HCT116 (cell line): ENCODE measurements at places on chromosomes 13 and 19.

- no peaks in the 10 kb centered on the region for H3K27me3 ChIP-seq
- no peak for DNase-seq
- no peaks in the 10 kb centered on the region for H3K36me3 ChIP-seq
- H3K27ac ChIP-seq, result no peak overlapping the region
- H3K4me1 ChIP-seq, result no peaks in the 10 kb centered on the region
These were observed 115.6 kb upstream of the NBEA start for GRCh38 chr13:34826432-34826831.

- DNase-seq, result no peak
- H3K4me3 ChIP-seq, result no peak overlapping the region
- no peaks in the 10 kb centered on the region for H3K27me3 ChIP-seq
- H3K36me3 ChIP-seq, result no peaks in the 10 kb centered on the region
These were observed 144.9 kb downstream of the URI1 start for GRCh38 chr19:30086916-30087315.

- peaks cover 56% of the 10 kb centered on the region for H3K27me3 ChIP-seq
- no peak overlapping the region for H3K4me3 ChIP-seq
- no peak for DNase-seq
- no peak overlapping the region for H3K27ac ChIP-seq
These were observed 17.7 kb upstream of the WASF3 start for GRCh38 chr13:26539738-26540292.

GRCh38 chr13:84946192-84946591 is 853.0 kb downstream of the SLITRK6 start:
- H3K4me1 ChIP-seq, result no peaks in the 10 kb centered on the region
- H3K36me3 ChIP-seq, result no peaks in the 10 kb centered on the region
- no peak overlapping the region for H3K27ac ChIP-seq
- H3K4me3 ChIP-seq, result no peak overlapping the region
- no peaks in the 10 kb centered on the region for H3K27me3 ChIP-seq

DNA sequence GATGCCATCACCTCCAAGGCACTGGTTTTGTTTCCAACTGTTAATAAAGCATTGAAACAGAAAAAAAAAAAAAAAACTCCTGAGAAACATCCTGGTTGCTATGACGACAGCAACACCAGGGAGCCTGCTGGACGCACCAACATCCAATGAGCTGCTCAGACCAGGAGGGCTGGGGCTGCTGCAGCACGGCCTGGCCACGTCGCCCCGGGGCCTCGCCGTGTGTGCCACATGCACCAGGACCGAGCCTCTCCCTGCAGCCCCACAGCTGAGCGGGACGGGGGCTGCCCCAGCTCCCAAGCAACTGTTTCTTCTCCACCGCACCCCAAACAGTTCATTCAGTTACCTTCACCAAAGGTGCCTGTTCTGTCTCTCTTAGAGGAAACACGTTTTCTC is 54.5 kb downstream of the RASA3 start:
- H3K4me3 ChIP-seq, result no peak overlapping the region
- H3K4me1 ChIP-seq, result peaks cover 18% of the 10 kb centered on the region; the same call in 1 of the 2 replicates
- no peak for DNase-seq
- no peaks in the 10 kb centered on the region for H3K27me3 ChIP-seq

- no peaks in the 10 kb centered on the region for H3K4me1 ChIP-seq
- H3K27me3 ChIP-seq, result no peaks in the 10 kb centered on the region
- H3K36me3 ChIP-seq, result no peaks in the 10 kb centered on the region
- DNase-seq, result no peak
- H3K27ac ChIP-seq, result no peak overlapping the region
These were observed 93.4 kb downstream of the UQCRFS1 start for GRCh38 chr19:29119590-29119989.

GRCh38 chr19:41570639-41571112 is 5.3 kb upstream of the CEACAM21 start:
- DNase-seq, result peak; percentile 59
- H3K27ac ChIP-seq, result no peak overlapping the region
- H3K4me3 ChIP-seq, result no peak overlapping the region
- H3K4me1 ChIP-seq, result peaks cover 3% of the 10 kb centered on the region; the same call in 1 of the 2 replicates
- no peaks in the 10 kb centered on the region for H3K36me3 ChIP-seq

DNA sequence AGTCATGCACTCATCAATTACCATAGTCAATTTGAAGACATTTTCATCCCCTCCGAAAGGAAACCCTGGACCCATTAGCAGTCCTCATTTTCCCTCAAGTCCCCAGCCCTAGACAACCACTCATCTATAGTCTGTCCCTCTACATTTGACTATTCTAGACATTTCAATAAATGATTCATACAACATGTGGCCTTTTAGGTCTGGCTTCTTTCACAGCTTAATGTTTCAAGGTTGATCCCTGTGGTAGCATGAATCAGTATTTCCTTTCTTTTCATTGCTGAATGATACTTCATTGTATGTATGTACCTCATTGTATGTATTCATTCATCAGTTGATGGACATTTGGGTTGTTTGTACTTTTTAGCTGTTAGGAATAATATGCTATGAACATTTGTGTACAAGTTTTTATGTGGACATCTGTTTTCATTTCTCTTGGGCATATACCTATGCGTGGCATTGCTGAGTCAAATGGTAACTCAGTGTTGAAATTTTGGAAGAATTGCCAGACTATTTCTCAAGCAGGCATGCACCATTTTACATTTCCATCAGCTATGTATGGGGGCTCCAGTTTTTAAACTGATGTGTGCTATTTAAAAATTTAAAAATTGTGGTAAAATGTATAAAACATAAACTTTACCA is 18.4 kb downstream of the SPATA13 start:
- H3K4me1 ChIP-seq, result no peaks in the 10 kb centered on the region
- no peaks in the 10 kb centered on the region for H3K36me3 ChIP-seq
- DNase-seq, result no peak
- no peaks in the 10 kb centered on the region for H3K27me3 ChIP-seq
- no peak overlapping the region for H3K4me3 ChIP-seq

GRCh38 chr19:5787409-5788182 is 3.0 kb upstream of the PRR22 start:
- peaks cover 13% of the 10 kb centered on the region for H3K4me1 ChIP-seq
- no peaks in the 10 kb centered on the region for H3K27me3 ChIP-seq
- H3K27ac ChIP-seq, result no peak overlapping the region
- H3K36me3 ChIP-seq, result peaks cover 37% of the 10 kb centered on the region
- no peak overlapping the region for H3K4me3 ChIP-seq

DNA sequence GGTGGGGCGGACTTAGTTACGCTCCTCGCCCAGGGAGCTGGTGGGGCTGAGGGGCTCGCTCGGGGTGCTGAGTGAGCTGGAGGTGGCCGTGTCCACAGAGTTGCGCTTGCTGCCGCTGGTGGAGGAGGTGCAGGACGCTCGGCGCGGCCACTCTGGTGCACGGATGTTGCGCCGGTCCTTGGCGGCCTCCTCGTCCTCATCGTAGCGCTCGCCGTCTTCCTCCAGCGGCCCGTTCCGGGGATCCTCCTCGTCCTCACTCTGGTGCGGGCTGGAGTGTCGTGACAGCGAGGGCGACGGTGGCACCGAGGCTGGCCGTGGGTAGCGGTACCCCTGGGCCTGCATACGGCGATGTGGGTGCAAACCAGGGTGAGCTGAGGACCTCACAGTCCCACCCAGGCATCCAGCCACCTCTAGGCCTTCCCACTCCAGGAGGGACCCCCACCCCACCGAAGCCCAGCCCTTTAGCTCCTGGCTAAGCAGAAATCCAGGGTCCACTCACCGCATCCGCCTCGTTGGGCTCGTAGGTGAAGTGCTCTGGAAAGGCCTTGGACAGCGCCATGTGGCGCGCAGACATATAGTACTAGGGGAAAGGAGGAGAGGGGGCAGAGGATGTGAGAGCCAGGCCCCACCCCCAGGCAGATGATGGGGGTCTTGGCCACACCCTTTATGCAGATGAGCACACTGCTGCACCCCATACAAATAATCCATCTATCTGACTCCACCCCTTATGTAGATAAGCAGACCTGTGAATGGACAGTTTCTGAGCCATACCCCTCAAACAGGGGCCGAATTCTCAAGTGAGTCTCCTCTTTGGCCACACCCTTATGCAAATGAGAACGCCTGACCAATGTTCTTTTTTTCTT is 4.4 kb downstream of the FTL start:
- H3K4me3 ChIP-seq, result no peak overlapping the region
- peaks cover 36% of the 10 kb centered on the region for H3K36me3 ChIP-seq
- H3K27me3 ChIP-seq, result no peaks in the 10 kb centered on the region
- no peak for DNase-seq
- no peak overlapping the region for H3K27ac ChIP-seq

- no peaks in the 10 kb centered on the region for H3K36me3 ChIP-seq
- no peak overlapping the region for H3K27ac ChIP-seq
- H3K4me1 ChIP-seq, result no peaks in the 10 kb centered on the region
- no peaks in the 10 kb centered on the region for H3K27me3 ChIP-seq
- H3K4me3 ChIP-seq, result no peak overlapping the region
These were observed 242.9 kb upstream of the DACH1 start for GRCh38 chr13:72109863-72110262.

- no peak for DNase-seq
- H3K4me1 ChIP-seq, result no peaks in the 10 kb centered on the region
- no peak overlapping the region for H3K27ac ChIP-seq
- no peaks in the 10 kb centered on the region for H3K27me3 ChIP-seq
These were observed 45.1 kb downstream of the OLFM4 start for GRCh38 chr13:53073711-53074110.

DNA sequence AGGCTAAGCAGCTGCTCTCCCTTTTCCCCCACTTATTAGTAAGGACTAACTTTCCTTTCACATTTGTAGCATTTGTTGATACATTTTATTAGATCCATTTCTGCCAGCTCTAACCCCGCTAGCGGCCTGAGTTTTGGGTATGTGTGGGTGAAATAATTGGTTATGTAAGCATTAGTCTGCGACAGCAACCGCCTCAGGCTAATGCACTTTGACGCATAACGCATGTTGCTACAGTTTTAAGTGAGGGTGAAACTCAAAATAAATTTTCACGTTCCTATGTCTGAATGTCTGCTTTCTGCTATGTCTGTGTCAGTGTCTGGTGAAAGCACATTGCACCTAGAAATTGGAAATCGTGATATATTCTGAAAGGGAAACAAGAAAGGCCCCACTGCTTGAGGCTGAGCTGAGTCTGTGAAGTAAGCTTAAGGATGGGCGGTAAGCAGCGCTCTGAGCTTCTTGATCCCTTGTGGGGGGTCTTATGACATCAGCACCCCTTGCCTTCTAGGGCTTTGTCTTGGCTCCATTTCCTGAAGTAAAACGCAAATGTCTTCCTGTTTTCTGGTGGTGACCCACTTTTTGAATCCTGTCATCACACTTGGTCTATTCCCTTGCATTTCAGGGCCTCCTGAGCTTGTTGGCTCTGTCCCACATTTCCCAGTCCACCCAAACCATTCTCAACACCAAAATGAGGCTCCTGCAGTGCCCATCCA is 648.3 kb upstream of the ARGLU1 start:
- no peaks in the 10 kb centered on the region for H3K4me1 ChIP-seq
- H3K4me3 ChIP-seq, result no peak overlapping the region
- H3K27me3 ChIP-seq, result no peaks in the 10 kb centered on the region
- no peak for DNase-seq

- H3K36me3 ChIP-seq, result no peaks in the 10 kb centered on the region
- H3K4me3 ChIP-seq, result no peak overlapping the region
- no peak overlapping the region for H3K27ac ChIP-seq
- no peak for DNase-seq
These were observed 503.4 kb downstream of the TBC1D4 start for GRCh38 chr13:74978591-74978990.

DNA sequence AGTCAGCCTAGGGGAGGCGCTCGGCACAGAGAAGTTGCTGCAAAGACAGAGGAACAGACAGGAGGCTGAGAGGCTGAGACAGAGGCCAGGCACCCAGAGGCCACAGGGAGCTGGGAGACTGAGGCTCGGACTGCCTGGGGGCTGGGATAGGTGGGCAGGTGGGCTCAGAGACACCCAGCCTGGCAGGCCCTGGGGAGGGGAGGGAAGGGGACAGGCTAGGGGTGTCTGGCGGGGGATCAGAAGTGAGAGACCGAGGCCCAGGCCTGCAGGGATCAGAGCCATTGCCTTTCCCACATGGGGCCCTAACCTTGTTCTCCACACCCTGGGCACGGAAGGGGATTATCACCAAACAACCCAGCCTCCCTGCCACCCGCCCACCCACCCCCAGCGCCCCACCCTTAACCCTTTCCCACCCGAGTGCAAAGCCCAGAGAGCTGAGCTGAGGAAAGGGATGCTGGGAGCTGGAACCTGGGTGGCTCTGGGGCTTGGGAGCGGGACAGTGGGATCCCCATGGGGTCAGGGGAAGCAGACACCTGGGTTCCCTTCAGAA is 1.3 kb downstream of the NTN5 start:
- peaks cover 3% of the 10 kb centered on the region; the same call in 1 of the 2 replicates for H3K4me1 ChIP-seq
- DNase-seq, result no peak
- H3K4me3 ChIP-seq, result no peak overlapping the region
- no peaks in the 10 kb centered on the region for H3K27me3 ChIP-seq
